ENCODE measurements at places on chromosomes 7 and 10.

DNA sequence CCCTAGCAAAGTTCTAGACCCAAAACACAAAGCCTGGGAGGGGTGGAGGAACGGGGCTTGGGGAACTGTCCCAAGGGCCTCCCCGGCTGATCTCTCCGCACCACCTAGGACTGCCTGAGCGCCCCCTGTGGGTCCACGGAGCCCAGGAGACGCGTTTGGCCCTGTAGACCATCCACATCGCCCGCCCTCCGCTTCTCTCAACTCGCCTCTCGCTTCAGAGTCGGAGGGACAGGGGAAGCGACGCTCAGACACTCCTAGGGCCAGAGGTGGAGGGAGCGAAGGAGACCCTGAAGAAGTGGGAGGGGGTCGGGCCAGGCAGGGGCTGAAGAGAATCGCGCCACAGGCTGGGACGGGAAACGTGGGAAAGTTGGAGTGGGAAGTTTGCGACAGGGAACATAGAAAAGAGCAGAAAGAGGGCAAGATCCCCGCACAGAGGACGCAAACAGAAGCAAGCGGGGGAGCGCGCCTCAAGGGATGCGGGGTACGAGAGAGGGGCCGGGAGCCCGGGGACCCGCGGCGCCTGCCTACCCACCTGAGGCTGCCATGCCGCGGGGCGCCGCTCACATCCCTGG lies 378 bp downstream of the PIK3AP1 start:
- DNase-seq, result peak; percentile 10

DNA sequence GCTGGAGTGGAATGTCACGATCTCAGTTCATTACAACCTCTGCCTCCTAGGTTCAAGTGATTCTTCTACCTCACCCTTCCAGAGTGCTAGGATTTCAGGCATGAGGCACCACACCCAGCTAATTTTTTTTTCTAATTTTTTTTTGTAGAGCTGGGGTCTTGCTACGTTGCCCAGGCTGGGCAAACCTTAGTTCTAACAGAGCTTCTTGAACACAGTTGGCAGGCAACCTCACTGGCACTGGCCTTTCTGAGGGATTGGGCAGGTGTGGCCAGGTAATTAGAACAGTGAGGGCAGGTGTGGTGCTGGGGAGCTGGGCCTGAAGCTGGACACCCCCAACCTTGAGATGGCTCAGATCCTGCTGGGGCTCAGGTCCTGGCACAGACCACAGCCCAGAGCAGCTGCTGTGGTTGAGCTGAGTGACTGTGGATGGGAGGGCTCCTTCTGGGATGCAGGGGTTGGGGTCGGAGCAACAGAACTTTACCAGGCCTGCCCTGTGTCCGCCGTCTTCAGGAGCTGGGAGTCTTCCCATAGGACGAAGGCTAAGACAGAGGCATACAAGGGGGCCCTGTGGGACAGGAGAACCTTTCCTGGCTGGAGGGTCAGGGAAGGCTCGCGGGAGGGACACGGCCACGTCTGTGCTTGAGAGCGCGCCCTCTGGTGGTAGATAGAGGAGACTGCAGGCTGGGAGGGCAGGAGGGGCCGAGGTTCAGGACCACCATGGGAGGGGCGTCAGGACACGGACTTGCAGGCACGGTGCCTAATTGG lies 48.2 kb downstream of the COL26A1 start:
- DNase-seq, result peak; percentile 10

GRCh38 chr7:22832401-22832800 lies 9.8 kb upstream of the TOMM7 start:
- no peak for DNase-seq

GRCh38 chr7:13042605-13043236 lies 355.3 kb downstream of the ARL4A start:
- DNase-seq, result no peak

- no peak for DNase-seq
These were observed 262.2 kb downstream of the GLRX3 start for GRCh38 chr10:130398090-130398994.

GRCh38 chr10:73167458-73167782 lies 388 bp downstream of the ECD start:
- DNase-seq, result no peak

- DNase-seq, result no peak
These were observed 97.3 kb downstream of the BTRC start for GRCh38 chr10:101451261-101451660.

DNA sequence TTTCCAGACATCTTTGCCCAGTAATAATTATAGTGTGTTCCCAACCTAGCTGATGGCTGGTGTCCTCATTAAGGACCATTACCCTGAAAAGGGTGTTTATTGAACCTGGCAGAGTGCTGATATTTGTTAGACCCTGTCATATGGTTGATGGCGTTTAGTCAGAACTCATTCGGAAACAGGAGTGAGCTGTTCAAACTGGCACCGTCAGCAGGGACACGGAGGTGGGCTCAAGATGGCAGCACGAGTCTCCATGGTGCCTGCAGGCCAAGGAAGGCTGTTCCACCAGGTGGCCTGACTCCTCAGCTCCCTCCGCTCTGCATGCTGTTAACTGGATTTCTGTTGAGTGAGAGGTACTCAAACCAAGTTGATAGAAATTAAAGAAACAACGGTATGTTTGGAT lies 589.1 kb upstream of the MGMT start:
- DNase-seq, result no peak

- no peak for DNase-seq
These were observed 9.5 kb upstream of the ING3 start for GRCh38 chr7:120941064-120941463.

GRCh38 chr7:54354436-54354835 lies 187.7 kb upstream of the VSTM2A start:
- DNase-seq, result no peak

Data from activated CD4-positive, alpha-beta T cell treated with anti-CD3 and anti-CD28 coated beads, Interleukin-2, amount 50 U/mL, for 24 hours (primary cell).